M059J (cell line): ENCODE measurements at places on chromosomes 16 and 17. TPM values are rescaled to one million over a fixed set of nuclear protein-coding genes. Genes with fewer than 3 reads are reported as not detected.

- peak; percentile 39 for DNase-seq
Observed at GRCh38 chr16:86222547-86222946, 287.8 kb upstream of the FOXF1 start.

DNA sequence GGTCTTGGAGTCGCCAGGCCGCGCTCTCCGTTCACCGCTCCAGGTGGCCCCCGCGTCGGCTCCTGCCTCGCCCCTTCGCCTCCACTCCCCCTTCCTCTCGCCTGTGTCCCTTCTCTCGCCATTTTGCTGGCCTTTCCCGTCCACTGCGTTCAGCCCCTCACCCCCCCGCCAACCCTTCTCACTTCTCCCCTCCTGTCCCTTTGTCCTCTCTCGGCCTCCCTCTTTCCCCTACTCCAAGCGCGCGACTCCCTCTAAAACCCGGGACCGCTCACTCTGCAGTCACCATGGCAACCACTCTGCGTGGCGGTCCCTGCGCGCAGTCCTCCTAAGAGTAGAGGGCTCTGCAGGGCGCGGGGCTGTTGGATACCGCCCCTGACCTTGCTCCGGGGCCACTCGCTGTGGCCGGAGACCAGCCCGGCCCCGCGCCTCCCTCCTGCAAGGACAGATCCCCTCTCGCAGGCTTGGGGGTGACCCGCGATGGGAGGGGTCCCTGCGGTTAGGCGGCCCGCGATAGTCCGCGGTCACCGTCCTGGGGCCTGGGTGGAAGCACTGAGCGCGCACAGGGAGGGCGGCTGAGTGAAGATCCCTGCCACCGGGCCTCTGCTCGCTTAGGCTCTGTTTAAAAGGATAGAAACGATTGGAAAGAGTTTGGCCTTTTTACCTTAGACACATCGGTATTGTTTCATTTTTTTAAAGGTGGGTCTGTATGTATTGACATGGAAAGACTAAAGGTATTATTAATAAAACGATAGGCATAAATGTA, 454 bp downstream of the CCDC40 start:
- DNase-seq, result peak; percentile 54

DNA sequence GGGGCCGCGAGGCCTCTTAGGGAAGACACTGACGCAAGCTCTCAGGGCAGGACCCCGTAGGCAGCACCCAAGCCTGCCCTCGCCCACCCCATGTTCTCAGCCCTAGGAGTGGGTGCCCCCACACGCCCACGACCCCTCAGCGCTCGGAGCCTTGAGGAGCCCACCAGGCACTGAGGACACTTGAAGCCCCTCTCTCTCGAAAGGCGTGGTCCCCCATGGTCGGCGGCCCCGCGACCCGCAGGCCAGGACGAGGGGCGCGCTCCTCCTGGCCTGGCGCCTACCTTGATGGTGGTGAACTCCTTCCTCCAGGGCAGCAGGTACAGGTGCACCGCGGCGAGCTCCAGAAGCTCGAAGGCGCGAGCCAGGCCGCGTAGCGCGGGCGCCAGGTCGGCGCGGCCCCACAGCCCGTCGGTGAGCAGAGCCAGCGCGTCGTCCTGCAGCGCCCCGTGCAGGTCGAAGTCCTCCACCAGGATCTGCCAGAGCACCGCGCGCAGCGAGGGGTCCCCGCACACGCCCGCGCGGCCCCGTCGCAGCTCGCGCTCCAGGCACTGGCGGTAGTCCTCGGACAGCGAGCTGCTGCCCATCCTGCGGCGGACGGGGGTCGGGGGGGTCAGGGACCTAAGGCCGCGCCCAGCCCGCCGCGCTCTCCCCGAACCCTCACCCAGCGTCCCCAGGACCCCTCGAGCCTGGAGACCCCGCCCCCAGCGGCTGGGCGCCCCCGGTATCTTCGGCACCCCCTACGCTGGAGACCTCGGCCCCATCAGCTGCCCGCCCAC, 668 bp downstream of the SPATA2L start:
- peak; percentile 55 for DNase-seq

- no peak for DNase-seq
Observed at GRCh38 chr17:21842332-21843317, 150.3 kb downstream of the KCNJ18 start.

GRCh38 chr17:49715717-49716279, 8.0 kb upstream of the SLC35B1 start:
- DNase-seq, result no peak

GRCh38 chr16:12819126-12820117, 15.7 kb upstream of the CPPED1 start:
- DNase-seq, result peak; percentile 59

- DNase-seq, result no peak
Observed at GRCh38 chr17:14545156-14545906, 244.4 kb downstream of the HS3ST3B1 start.

- DNase-seq, result peak; percentile 23
Observed at GRCh38 chr17:81391936-81392908, 3.0 kb upstream of the BAHCC1 start.

GRCh38 chr16:77531752-77532151, 96.9 kb upstream of the ADAMTS18 start:
- DNase-seq, result peak; percentile 91

GRCh38 chr17:35930211-35931065, at the start of gene RDM1:
TSS of gene RDM1 (minus strand) at chr17:35930773. CDS start at chr17:35930727, 46 bp downstream.
- DNase-seq, result peak; percentile 83

GRCh38 chr16:1812732-1813163, 13.9 kb downstream of the HAGH start:
- no peak for DNase-seq

DNA sequence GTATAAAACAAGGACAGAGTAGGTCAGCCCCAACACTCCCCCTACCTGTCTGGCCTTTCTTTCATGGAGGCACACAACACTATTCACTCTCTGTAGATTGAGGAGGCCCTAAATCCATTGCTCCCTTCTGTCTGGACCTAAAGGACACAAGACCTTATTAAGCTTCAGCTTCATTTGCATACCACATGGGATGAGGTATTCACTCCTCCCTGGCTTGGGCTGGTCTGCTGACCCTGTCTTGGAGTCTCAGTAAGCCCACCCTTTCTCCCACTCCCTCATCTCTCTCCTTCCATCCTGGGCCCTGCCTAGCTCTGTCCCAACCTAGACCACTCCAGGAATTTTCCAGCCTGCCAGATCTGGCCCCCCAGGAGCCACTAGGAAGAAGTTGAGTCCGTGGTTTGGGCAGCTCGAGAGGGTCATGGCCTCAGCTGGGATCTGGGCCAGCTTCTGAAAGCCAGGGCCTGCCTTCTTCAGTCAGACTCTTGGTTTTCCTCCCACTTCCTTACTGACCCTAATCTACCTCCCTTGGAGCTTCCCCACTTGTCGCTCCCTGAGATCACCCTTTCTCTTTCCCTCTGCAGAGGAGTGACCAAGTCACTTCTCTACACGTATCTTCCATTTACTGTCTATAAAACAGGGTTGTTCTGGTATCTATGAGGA, 6.5 kb upstream of the LLGL1 start:
- peak; percentile 58 for DNase-seq

GRCh38 chr17:73971127-73971526, 232.4 kb upstream of the RPL38 start:
- DNase-seq, result no peak

GRCh38 chr16:89187770-89188392, 12.5 kb downstream of the SLC22A31 start:
- DNase-seq, result peak; percentile 30

DNA sequence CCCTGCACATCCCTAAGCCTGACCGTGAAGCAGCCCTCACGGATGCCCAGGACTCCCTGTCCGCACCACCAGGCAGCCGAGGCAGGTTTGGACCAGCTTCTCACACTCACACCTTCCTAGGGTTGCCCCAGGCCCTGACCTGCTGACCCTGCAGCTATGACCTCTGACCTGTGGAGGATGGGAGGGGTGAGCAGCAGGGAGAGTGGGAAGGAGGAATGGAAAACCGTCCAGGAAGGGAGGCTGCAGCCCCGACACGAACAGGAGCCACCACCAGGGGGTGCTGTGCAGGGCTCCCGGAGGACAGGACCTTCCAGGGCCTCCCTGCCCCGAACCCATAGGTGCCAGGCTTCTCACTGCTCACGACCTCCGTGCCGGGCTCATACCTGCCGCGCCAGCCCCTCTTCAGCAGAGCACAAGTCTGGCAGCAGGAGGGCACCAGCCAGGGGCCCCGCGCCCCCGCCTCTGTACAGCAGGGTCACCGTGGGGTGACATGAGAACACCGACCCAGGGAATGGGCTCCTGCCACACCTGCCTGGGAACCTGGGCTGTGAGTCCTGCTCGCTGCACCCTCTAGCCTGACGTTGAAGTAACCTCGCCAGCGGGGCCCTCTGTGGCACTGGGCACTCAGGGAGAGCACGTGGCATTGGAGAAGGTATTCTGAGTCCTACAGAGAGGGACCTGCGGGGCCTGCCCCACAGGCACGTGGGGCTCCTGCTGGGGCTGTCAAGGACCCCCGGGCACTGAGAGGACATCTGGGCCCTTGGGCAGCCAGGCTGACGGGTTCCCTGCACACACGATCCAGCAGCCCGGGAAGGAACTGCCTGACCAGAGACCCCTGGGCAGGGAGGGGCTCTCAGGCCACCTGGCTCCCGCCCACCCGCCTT, 37.6 kb downstream of the CTU2 start:
- peak; percentile 52 for DNase-seq

DNA sequence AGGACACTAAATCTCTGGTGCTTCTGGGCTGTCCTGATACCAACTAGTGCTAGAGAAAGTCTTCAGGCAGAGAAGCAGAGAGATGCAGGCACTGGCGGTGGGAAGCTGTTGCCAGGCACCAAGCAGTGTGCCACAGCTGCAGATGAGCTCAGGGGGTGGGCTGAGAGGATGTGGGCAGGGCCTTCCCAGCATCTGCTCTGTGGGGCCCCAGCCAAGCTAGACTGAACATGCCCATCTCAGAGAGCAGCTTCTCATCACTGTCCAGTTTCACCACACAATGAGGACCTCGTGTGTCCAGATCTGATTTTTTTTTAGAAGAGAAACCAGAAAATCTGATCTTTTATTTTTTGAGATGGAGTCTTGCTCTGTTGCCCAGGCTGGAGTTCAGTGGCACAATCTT, 17.1 kb downstream of the PSKH1 start:
- DNase-seq, result no peak

RPS6KB1 gene
- total RNA-seq, result 15.7 and 25.0 TPM in 2 replicates

CD300E gene
- total RNA-seq, result not detected in 2 replicates

KRT9 gene
- not detected in 2 replicates for total RNA-seq

KCNH6 gene
- not detected in 2 replicates for total RNA-seq

HID1 gene
- total RNA-seq, result 0.39 TPM in 1 of 2 replicates, not detected in the other

TBX2 gene
- 1.4 and 4.9 TPM in 2 replicates for total RNA-seq

MT1H gene
- not detected in 2 replicates for total RNA-seq

MPP3 gene
- 5.1 and 5.9 TPM in 2 replicates for total RNA-seq

ADAP2 gene
- total RNA-seq, result 0.10 and 1.2 TPM in 2 replicates

PNMT gene
- not detected in 2 replicates for total RNA-seq

ITGAD gene
- 0.05 TPM in 1 of 2 replicates, not detected in the other for total RNA-seq

C17orf78 gene
- total RNA-seq, result not detected in 2 replicates

SLC5A11 gene
- not detected in 2 replicates for total RNA-seq

TSR1 gene
- 50.8 and 66.1 TPM in 2 replicates for total RNA-seq

RGS11 gene
- not detected in 2 replicates for total RNA-seq

ZNF286A gene
- total RNA-seq, result 25.0 and 28.2 TPM in 2 replicates
